ENCODE measurements at places on chromosomes 13 and 19. TPM values are rescaled to one million over a fixed set of nuclear protein-coding genes. Genes with fewer than 3 reads are reported as not detected.

The PLK5 gene
- not detected for total RNA-seq

The ZNF98 gene
- total RNA-seq: not detected

The NUFIP1 gene
- total RNA-seq: 5.7 TPM

The LILRB4 gene
- total RNA-seq: not detected

The ERVV-1 gene
- not detected for total RNA-seq

The KANK3 gene
- 9.3 TPM for total RNA-seq

The LENG9 gene
- 3.6 TPM for total RNA-seq

The MAB21L1 gene
- not detected for total RNA-seq

The ARRDC5 gene
- total RNA-seq: not detected

The OR7A5 gene
- total RNA-seq: not detected

The GFY gene
- total RNA-seq: not detected

The PARP4 gene
- total RNA-seq: 117 TPM

The TJP3 gene
- not detected for total RNA-seq

The KIR2DL3 gene
- total RNA-seq: not detected

The COX7A1 gene
- 2.4 TPM for total RNA-seq

The KLK6 gene
- 0.14 TPM for total RNA-seq

The NXNL1 gene
- total RNA-seq: not detected

The CDC42EP5 gene
- total RNA-seq: 27.1 TPM

The TUBA3C gene
- total RNA-seq: not detected

The IL4I1 gene
- 1.1 TPM for total RNA-seq

The AMER2 gene
- not detected for total RNA-seq

The CALR gene
- 1,763 TPM for total RNA-seq

The FUT6 gene
- not detected for total RNA-seq

Data from thoracic aorta endothelial cell (primary cell).